ENCODE measurements at places on chromosomes 2 and 18.

DNA sequence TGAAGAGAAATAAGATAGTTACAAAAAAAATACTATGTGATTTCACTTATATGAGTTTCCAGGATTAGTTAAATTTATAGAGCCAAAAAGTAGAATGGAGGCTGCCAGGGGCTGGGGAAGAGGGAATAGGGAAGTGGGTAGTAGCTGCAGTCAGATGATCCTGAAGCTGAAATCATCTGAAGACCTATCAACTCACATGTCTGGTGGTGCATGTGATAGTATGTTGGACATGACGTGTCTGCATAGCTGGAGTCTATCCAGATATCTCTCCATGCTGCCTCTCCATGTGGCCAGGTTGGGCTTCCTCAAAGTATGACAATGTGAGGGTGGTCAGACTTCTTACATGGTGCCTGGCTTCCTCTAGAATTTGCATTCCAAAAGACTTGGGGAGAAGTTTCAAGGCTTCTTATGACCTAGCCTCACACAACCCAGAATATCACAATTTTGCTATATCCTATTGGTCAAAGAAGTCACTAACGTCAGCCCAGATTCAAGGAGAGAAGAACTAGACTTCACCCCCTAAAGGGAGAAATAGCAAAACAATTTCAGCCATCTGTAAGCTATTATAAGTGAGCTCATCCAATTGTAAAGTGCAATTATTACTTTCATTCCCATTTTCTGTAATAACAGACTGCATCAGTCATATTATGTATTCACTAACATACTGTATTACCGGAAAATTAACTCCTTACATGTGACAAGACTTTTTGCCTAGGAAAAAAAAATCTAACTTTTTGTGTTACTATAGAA, 14.0 kb upstream of the ZNF396 start:
- H3K4me3 ChIP-seq, result no peak overlapping the region
- H3K4me1 ChIP-seq, result no peaks in the 10 kb centered on the region
- no peak overlapping the region for H3K27ac ChIP-seq
- no peak for DNase-seq
- H3K27me3 ChIP-seq, result peaks cover 1% of the 10 kb centered on the region

GRCh38 chr2:202104286-202104870, 31.3 kb downstream of the KIAA2012 start:
- no peak overlapping the region for H3K27ac ChIP-seq
- peaks cover 6% of the 10 kb centered on the region for H3K4me1 ChIP-seq
- no peaks in the 10 kb centered on the region for H3K36me3 ChIP-seq

- H3K36me3 ChIP-seq, result no peaks in the 10 kb centered on the region
- H3K4me1 ChIP-seq, result no peaks in the 10 kb centered on the region
- no peak overlapping the region for H3K27ac ChIP-seq
- H3K27me3 ChIP-seq, result no peaks in the 10 kb centered on the region
- no peak for DNase-seq
Measured at GRCh38 chr2:179824961-179825360, 36.5 kb downstream of the ZNF385B start.

- H3K4me1 ChIP-seq, result peaks cover under 1% of the 10 kb centered on the region
- H3K4me3 ChIP-seq, result no peak overlapping the region
- H3K36me3 ChIP-seq, result no peaks in the 10 kb centered on the region
- no peaks in the 10 kb centered on the region for H3K27me3 ChIP-seq
- no peak for DNase-seq
Measured at GRCh38 chr2:88770016-88770415, 78.5 kb downstream of the RPIA start.

DNA sequence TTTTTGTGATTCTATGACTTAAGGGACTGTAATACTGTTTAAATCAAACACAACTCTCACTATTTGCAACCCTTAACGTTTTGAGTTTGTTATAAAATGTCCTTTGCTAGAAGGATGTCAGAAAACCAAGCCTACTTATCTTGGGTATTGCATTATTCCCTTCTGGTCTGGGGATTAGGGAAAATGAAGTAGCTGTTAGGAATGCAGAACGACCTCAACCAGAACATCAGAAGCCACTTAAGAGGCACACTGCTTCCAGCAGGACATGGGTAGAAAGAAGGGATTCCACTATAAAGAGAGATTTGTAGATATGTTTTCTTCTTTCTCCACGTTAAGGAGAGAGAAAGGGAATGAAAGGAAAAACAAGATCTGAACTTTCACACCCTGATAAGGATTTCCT, 101.2 kb downstream of the SETBP1 start:
- H3K27ac ChIP-seq, result no peak overlapping the region
- H3K4me3 ChIP-seq, result no peak overlapping the region
- H3K36me3 ChIP-seq, result no peaks in the 10 kb centered on the region
- H3K4me1 ChIP-seq, result no peaks in the 10 kb centered on the region
- H3K27me3 ChIP-seq, result no peaks in the 10 kb centered on the region
- no peak for DNase-seq

Measured in H1 (cell line).